NCI-H446 treated with DMSO at 0.1 percent for 48 hours (cell line): ENCODE measurements at places on chromosomes 4 and X.

- no peak for DNase-seq
These were observed 5.1 kb downstream of the CXCL9 start for GRCh38 chr4:76002176-76002575.

DNA sequence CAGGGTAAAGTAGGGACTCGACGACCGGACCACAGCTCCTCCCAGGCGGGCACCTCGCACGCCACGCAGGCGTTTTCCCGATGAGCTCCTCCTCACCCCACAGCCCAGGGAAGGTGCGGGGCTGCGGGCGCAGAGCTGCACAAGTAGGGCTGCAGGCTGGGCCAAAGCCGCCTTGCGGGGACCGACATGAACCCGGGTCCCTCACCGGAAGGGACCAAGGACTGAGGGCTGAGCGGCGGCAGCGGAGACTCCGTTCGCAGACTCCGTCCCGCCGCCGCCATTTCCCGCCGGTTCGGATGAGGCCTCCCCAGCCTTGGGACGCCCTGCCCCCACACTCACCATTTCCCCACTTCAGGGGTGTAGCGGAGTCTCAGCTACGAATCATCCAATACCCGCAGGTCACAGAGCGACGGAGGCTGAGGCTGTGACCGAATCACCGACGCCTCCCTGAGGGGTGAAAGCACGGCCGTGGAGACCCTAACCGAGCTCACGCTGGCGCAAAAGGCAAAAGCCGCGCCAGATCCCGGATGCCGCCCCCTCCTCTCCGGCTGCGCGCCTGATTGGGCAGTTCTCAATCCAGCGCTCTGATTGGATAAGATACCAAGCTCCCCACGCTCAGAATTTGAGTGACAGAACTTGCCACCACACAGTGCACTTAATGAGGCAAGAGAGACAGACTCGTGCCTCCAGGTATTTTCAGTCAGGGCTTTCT, at the start of gene ZNF732:
TSS of gene ZNF732 (minus strand) at position 506 of the 712 bp plus-strand sequence. CDS start at position 342, 164 bp downstream.
- DNase-seq: no peak

GRCh38 chr4:147157860-147158701, 212.4 kb upstream of the TTC29 start:
- no peak for DNase-seq

- no peak for DNase-seq
These were observed 18.3 kb upstream of the ACSL1 start for GRCh38 chr4:184843984-184844554.

GRCh38 chrX:36407836-36408235, 488.3 kb downstream of the CFAP47 start:
- DNase-seq: no peak

GRCh38 chr4:5760246-5760645, 49.2 kb downstream of the EVC start:
- DNase-seq: no peak

GRCh38 chr4:73718375-73719373, 21.7 kb upstream of the CXCL8 start:
- no peak for DNase-seq

DNA sequence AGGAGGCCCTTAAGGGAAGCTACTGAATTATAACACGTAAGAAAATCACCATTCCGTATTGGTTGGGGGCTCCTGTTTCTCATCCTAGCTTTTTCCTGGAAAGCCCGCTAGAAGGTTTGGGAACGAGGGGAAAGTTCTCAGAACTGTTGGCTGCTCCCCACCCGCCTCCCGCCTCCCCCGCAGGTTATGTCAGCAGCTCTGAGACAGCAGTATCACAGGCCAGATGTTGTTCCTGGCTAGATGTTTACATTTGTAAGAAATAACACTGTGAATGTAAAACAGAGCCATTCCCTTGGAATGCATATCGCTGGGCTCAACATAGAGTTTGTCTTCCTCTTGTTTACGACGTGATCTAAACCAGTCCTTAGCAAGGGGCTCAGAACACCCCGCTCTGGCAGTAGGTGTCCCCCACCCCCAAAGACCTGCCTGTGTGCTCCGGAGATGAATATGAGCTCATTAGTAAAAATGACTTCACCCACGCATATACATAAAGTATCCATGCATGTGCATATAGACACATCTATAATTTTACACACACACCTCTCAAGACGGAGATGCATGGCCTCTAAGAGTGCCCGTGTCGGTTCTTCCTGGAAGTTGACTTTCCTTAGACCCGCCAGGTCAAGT, 6.9 kb upstream of the MSANTD1 start:
- no peak for DNase-seq

- no peak for DNase-seq
These were observed 345.3 kb upstream of the LCORL start for GRCh38 chr4:18366892-18367291.

DNA sequence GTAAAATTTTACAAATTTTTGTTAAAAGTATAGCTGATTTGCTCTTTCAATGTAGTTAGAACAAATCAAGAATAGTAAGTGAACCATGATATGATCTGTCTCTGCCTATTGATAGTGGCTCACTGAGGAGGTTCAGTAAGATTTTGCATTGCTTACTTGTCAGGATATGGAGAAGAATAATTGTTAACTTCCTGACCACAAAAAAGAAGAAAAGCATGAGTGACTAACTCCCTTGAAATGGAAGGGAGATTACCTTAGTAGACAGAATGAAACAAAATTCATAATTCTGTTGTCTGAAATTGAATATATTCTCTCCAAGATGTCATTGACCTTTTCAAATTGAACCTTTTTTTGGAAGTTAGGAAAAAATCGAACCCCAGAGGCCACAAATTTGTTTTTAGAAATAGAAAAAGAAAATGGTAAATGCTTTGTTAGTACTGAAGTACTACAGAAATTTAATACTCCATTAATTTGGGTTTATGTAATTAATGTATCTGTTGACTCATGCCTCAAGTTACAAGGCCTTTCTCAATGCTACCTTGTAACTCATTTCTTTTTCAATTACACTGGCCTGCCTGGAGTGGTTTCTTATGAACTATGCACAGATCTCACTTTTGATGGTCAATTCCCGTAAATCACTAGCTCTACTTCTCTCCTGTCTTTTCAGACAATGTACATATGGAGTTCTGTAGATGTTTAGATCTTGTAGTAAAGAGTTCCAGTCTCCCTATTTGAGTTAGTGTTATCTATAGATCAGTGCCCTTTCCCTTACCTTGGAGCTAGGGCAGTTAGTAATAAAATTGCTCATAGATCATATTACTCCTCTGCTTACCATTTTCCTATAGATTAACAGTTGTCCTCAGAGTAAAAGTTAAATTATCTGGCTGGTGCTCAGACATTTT, 139.3 kb downstream of the TLL1 start:
- DNase-seq: no peak

DNA sequence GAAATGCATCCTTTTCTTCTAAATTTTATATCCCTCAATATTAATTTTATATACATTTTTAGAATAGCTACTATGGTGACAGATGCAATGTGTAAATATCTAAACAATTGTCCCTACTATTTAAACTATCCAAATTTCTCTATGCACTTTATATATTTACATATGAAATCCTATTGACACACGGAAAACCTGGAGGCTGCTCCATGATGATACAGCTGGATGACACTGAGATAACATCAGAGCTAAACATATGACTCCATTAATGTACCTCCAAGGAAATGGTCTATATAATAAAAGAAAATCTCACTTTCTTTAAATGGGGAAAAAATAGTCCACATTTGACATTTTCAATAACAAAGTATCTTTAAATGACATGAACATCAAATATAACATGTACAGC, 43.7 kb downstream of the DDX60 start:
- DNase-seq: no peak

DNA sequence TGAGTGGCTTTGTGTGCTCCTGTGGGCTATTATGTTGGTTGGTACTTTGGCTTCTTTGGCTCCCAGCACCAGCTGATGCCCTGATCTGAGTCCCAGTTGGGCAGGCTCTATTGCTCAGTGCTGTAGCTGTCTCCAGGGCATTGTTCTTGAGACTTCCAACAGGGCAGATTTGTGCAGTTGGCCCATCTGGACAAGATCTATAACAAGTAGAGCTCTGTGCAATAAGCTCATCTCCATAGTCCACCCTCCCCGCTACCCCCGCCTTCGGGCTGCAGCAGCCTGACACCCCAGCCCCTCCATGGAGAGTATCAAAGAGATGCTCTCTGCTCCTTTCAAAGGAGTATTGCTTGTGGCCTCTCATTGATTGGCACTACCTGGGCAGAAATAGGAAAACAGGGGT, 5.8 kb upstream of the TMEM31 start:
- DNase-seq: no peak

DNA sequence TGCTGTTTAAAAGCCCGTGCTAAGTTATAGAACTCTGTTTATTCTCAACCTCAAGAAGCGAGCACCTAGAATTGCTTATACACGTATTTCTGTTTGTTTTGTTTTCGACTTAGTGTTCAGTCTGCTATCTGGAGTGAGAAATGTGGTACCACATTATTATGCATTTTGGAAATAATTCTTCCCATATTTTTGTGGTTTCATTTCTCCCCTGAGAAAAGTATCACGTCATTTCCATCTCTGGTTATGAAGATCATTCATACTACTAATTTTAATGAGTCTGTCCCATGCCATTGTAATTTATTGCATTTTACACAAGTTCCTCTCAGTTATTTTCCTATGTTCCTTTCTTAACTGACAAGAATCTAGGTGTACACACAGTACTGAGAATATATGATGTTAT, 186.0 kb downstream of the DCHS2 start:
- DNase-seq: no peak

GRCh38 chrX:139826065-139827044, 106.5 kb downstream of the ATP11C start:
- no peak for DNase-seq

GRCh38 chr4:111450867-111451266, 694.4 kb upstream of the FAM241A start:
- DNase-seq: no peak

- DNase-seq: no peak
These were observed 29.0 kb downstream of the LRPAP1 start for GRCh38 chr4:3502941-3503936.

DNA sequence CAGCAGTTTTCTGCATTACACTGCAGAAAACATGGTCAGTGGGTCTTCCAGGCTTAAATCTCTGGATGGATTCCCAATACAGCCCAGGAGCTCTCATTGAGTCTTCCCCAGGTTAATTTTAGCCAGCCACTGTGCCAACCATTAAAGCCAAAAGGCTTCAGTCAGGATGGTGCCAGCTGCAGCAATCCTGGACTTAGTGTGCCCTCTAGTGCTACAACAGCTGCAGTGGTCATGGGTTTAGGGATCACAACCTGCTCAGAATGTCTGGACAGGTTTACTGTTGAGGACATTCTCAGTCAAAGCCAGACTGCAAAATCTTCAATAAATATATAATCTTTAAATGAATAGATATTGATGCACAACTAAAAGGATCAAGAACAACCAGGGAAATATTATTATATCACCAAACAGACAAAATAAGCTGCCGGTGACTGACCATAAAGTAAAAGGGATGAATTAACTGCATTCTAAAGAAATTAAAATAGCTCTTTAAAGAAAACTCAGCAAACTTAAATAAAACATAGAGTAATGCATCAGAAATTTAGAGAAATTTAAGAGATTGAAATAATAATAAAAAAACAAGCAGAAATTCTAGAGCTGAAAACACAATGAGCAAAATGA, 639.9 kb downstream of the SPOCK3 start:
- DNase-seq: peak; percentile 59

- DNase-seq: no peak
These were observed 48.9 kb upstream of the GATB start for GRCh38 chr4:151809716-151810115.

- no peak for DNase-seq
These were observed 13.5 kb downstream of the LETM1 start for GRCh38 chr4:1842339-1842895.

GRCh38 chr4:140718241-140718952, 37.8 kb downstream of the TBC1D9 start:
- DNase-seq: no peak

DNA sequence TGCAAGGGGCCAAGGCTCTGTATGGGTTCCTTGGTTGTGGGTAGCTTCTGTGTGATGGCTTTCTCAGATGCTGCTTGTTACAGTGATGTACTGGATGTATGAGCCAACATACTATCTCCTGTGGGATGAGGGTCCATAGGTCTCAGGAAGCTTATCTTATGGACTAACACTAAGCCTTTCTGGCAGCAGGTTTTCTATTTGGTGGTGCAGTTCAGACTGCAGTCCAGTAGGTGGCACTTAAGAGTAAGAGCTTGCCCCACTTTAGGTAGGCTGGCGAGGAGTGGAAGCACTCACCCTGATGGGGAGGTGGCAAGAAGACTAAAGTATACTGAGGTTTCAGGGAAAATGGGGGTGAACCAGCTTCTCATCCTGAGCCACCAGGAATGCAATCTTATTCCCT, 306.7 kb upstream of the MAOA start:
- DNase-seq: no peak

GRCh38 chr4:123452616-123453015, 56.0 kb downstream of the SPRY1 start:
- no peak for DNase-seq

GRCh38 chr4:96036781-96037180, 196.9 kb downstream of the PDHA2 start:
- DNase-seq: no peak

- DNase-seq: no peak
These were observed 51.4 kb upstream of the LSM6 start for GRCh38 chr4:146124023-146124680.

GRCh38 chr4:113555868-113556267, 205.7 kb downstream of the CAMK2D start:
- no peak for DNase-seq

- DNase-seq: no peak
These were observed 90.5 kb downstream of the TBL1X start for GRCh38 chrX:9555354-9555753.

DNA sequence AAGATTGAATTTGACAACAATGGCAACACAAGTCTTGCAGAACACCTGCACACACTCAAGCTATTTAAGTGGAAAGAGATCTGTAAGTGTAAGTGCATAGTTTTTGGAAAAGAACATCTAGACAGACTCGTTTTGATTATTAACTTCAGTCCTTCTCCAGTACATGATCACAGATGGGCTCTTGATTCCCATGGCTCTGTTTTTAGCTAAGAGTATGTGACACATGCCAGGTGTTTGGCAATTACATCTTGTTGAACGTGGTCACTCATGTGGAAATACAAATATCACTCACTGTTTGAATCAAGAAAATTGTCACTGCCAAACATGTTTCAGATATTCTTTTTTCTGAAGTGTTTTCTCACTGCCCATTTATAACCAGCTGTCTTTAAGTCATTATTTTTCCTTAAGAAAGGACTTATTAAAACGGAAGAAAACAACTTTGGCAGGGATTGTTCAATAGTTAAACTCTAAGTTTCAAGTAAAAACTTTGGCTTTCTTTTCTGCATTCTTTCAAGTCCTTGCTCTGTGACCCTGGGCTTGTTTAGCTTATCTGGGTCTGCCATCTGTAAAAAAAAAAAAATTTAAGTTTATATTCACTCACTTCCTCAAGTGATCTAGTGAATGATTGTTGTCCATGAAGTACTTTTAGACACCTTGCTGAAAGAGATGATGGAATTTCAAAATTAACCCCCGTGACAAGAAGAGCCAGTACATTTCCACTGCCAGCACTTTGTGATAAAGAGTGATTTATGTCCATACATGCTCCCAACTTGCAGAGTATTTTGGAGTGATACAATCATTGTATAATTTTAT, 125.4 kb downstream of the ATXN3L start:
- peak; percentile 95 for DNase-seq

- no peak for DNase-seq
These were observed 155.7 kb downstream of the PAPSS1 start for GRCh38 chr4:107564326-107564725.
